H1 (cell line): ENCODE measurements at places on chromosomes 13 and 19.
A peak's percentile ranks its signal among the peaks of the same experiment; 100 is the strongest.

GRCh38 chr13:24233351-24233901 is 72.9 kb downstream of the SPATA13 start:
- no peak for DNase-seq

DNA sequence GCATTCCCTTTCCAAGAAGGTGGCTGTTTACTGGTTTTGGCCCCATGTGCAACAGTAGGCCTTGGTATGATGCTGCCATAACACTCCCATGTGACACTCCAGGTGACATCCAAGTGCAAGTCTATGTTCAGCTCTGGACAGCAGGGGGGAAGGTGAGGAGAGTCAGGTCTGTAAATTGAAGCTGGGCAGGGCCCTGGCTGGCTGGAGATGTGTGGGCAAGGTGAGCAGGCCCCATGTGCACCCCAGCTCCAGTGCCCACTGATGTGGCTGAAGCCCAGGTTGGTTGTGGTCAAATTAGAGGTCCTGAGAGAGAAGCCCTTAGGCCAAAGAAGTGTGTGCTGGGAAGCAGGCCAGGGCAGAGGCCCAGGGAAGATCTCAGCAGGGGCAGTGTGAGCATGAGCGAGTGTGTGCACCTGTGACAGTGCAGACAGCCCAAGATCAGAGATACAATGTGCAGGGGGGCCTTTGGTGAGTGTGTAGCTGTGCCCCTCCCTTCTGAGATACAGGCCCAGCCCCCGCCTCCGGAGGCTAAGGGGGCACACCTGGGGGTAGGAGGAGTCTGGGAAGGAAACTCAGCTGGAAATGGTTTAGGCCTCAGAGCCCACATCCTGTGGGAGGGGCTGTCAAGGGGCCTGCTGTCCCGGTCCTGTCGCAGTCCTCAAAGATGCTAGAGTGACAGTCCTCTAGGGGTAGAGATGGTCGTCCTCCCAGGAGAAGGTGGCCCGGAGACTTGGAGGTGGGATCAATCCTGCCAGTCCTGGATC is 18.6 kb downstream of the DEDD2 start:
- DNase-seq: no peak

GRCh38 chr13:114143806-114144605 is 11.6 kb upstream of the RASA3 start:
- no peak for DNase-seq

GRCh38 chr19:7853770-7854128 is 20.4 kb downstream of the PRR36 start:
- DNase-seq: no peak

DNA sequence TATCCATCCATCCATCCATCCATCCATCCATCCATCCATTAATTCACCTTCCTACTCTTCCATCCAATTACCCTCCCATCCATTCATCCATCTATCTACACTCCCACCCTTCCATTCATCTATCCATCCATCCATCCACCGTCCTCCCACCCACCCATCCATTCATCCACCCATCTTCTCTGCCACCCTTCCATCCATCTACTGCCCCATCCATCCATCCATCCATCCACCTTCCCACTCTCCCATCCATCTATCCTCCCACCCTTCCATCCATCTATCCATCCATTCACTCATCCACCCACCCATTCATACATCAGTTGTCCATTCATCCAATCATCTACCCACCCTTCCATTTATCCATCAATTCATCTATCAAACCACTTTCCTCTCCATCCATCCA is 54.3 kb downstream of the NWD1 start:
- no peak for DNase-seq

GRCh38 chr13:81738364-81738763 is 1397.4 kb upstream of the SPRY2 start:
- DNase-seq: no peak

DNA sequence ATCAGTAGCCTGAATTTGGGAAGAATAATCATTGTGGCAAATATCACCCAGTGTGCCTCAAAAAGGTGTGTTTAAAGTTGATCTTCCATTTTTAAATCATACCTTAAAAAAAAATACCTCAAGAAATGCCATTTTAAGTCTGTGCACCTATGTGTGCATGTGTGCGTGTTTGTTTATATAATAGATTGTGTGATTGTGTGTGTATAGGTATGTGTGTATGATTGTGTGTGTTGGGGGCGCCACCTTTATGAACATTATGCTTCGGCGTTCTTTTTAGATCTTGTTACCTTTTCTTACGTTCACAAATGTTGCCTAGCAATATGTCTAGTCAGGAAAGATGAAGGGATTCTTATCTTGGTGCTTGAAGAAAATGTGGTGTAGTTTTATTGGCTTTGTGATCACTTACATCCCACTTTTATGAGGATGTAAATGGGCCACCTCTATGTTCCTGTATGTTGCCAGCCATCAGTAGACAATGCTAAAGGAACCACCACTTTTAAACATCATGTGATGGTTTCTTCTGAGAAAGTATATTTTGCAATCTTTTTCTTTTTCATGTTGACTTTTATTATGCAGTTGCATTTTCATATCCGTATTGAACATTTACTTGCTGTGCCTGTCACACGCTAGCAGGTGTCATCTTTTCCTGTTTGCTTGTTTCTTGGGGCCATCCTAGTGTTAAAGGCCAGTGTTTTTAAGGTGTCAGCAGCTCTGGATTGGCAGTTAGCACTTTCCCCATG is 2.2 kb upstream of the IRS2 start:
- DNase-seq: no peak

DNA sequence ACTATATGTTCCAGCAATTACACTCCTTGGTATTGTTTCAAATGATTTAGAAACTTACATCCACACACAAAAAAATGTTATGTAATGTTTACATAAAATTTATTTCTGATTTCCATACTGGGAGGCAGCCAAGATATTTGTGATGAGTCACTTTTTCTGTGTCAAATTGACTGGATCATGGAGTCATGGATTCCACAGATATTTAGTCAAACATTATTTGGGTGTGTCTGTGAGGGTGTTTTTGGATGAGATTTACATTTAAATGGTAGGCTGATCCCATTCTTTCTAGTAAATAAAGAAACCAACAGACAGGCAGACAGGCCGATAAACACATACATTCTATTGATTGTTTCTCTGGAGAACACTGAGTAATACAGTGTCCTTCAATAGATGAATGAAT is 562.8 kb downstream of the SLITRK6 start:
- no peak for DNase-seq

- DNase-seq: no peak
Observed at GRCh38 chr13:27379126-27379525, 45.3 kb upstream of the GTF3A start.

GRCh38 chr13:93752541-93752940 is 525.9 kb downstream of the GPC6 start:
- no peak for DNase-seq

DNA sequence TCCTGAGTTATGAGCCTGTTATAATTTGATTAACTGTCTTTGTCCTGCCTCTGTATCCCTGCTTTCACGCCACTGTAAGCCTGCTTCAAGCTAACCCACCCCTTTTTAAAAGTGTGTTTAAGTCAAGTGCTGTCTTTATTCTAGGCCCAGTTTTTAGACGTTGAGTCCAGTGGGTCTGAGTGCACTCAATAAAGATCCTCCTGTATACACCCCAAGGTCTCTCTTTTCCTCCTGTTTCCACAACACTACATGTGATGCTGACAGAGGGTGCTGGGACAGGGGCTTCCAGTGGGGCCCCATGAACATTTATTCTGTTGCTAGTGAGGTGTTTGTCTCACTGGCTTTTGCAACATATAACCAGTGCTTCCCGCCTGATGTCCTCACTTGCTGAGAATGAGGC is 6.7 kb upstream of the F2RL3 start:
- DNase-seq: no peak

- no peak for DNase-seq
Observed at GRCh38 chr19:46147791-46148288, at the start of gene IGFL2. Gene IGFL2, plus strand, starts transcription at chr19:46148238. Its CDS starts 41 bp downstream, at chr19:46148279.

DNA sequence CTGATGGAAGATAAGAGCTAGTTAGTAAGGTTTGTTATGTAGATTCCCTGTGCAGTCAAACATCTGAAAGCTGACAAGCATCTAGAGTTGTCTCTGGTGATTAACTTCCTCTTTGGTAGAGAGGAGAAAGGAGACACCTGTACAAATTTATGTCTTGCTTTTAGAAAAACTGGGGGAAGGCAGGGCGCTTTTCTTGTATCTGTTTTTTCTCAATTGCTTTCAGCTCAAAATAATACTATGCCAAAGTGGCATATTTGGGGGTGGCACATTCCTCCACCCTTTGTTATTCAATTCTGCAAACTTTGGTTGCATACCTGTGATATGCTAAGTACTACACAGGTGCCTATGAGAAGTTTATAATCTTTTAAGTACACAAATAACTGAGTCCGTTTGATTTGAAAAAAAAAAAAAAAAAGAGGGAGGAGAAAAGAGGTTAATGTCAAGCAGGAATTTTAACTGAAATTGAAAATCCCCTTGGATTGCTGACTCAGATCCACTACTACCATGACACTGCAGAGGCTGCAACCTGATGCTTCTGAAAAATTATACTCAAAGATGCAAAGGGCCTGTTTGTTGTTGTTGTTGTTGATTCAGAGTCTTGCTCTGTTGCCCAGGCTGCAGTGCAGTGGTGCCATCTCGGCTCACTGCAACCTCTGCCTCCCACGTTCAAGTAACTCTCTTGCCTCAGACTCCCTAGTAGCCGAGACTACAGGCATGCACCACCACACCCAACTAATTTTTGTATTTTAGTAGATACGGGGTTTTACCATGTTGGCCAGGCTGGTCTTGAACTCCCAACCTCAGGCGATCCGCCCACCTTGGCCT is 164.8 kb upstream of the NBEA start:
- DNase-seq: no peak

GRCh38 chr13:41827507-41828213 is 133.2 kb downstream of the VWA8 start:
- no peak for DNase-seq

GRCh38 chr19:2507109-2507508 is 31.2 kb downstream of the GADD45B start:
- DNase-seq: no peak

DNA sequence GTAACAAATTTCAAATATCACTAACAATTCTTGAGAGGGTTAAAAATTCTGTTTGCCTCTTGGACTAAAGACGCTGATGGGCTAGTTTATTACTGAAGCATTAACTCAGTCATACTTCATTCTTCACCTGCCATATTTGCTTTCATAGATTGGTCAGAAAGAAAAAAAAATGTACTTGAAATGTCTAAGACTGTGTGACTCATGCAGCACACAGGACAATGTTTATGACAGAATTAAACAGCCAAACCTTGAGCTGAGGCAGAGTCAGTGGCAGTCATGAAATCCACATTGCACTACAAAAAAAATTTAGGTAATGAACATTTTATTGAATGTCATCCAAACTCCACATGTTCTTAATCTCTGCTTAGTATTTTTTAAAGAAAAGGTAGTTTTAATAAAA is 135.6 kb downstream of the PRR20E start:
- no peak for DNase-seq

DNA sequence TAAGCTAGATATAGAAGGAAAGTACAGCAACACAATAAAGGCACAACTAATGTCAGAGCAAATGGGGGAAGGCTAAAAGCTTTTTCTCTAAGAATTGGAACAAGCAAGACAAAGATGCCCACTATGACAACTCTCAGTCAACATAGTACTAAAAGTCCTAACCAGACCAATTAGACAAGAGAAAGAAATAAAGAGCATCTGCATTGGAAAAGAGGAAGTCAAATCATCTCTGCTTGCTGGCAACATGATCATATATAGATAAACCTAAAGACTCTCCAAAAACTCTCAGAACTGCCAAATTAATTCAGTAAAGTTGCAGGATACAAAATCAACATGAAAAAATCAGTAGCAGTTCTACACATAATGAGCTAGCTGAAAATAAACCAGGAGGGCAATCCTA is 542.0 kb downstream of the DIAPH3 start:
- DNase-seq: no peak

- no peak for DNase-seq
Observed at GRCh38 chr13:51881296-51881695, 19.5 kb downstream of the CCDC70 start.

DNA sequence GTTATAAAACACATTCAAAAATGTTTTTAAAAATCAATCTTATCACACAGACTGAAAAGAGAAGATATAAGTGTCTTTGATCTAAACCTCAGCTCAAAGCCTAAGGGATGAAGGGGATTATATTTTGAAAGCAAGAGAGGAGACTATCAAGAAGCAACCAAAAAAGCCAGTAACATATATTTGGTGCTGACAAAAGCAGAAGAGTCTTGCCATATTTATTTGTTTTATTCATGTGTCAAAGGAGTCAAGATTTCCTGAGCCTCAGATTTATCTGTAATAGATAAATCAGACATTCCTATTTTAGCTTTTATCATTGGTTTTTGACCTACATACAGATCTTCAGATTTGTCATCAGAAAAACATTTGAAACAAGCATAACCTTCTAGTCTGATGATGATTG is 798.6 kb upstream of the PCDH9 start:
- DNase-seq: no peak

GRCh38 chr13:32175307-32175706 is 139.9 kb downstream of the ZAR1L start:
- no peak for DNase-seq

DNA sequence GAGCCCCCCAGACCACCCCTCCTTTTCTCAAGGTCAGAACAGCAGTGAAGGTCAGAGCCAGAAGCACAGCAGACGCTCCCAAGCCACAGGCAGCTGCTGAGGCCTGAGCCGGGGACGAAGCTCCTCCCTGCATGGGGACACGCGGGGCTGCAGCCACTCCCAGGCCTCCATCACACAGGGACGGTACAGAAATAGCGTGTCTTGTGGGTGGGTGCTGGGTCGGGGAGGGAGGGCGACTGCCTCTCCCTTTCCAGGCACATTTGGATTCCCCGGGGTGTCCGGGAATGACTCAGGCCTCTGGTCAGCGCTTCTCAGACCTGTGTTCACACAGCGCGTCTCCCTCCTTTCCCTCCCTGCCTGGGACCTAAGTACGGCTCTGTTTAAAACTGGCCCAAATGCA is 33.2 kb downstream of the RASA3 start:
- no peak for DNase-seq

GRCh38 chr13:113209759-113210421 is 477 bp downstream of the CUL4A start:
- peak; percentile 76 for DNase-seq

DNA sequence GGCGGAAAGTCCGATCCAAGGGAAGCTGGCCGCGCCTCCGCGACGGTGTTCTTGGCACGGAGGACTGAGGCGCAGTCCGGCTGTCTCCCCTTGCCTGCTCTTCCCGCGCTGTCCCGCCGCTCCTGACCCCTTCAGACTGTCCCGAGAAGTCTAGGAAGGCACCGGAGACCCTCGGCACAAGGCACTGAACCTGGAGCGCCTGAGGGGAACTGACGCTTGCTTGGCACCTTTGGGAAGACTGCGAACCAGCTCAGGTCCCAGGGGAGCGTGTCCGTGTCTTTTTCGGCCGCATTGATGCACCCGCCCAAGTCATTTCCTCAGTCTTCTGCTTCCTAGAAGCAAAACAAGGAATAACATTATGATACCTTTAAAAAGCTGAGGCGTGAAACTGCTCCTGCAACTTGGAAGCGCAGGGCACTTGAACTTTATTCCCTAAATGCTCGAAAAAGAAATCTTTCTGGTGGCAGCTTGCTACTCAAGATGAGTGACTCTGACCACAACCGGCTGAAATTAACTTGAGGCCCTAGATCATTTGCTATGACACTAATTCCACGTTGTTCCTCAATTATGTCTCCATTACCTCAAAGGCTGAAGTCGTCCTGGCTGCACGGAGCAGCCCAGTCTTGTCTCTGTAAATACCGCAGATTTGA is 735 bp upstream of the FLT1 start:
- DNase-seq: no peak

GRCh38 chr13:26819046-26819445 is 58.5 kb upstream of the GPR12 start:
- DNase-seq: no peak
